ENCODE measurements at places on chromosomes 4 and X.

GRCh38 chr4:67877086-67877485 lies 6.7 kb downstream of the TMPRSS11D start:
- no peak for DNase-seq

- no peak for DNase-seq
Measured at GRCh38 chrX:19931146-19931545, 43.7 kb upstream of the SH3KBP1 start.

GRCh38 chrX:125003746-125004446 lies 315.8 kb upstream of the TEX13C start:
- DNase-seq, result no peak

DNA sequence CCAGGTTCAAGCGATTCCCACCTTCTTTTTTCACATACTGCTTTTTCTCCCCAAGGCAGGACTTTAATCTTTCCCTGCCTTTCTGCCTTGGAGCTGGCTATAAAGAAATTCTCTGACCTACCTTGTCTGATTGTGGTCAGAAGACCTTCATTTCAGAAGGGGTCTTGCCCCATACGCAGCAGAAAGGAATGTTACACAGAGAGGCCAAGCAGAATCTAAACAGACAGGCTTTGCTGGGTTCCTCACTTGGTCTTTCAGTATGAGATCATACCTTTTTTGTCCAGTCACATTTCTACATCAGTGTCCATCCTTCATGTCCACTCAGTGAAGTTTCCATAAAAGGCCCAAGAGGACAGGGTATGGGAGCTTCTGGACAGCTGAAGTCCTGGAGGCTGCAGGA lies 108.3 kb upstream of the RBPJ start:
- no peak for DNase-seq

DNA sequence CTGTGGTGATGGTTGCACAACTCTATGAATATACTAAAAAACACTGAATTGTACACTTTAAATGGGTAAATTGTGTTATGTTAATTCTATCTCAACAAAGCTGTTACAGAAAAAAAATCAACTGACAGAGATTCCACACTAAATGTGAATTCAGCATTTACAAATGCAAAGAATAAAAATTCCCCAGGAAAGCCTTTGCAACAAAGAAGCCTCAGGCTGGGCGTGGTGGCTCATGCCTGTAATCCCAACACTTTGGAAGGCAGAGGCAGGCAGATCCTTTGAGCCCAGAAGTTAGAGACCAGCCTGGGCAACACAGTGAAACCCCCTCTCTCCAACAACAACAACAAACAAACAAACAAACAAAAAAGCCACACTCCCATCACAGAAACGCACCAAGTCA lies 8.9 kb downstream of the BCLAF3 start:
- no peak for DNase-seq

DNA sequence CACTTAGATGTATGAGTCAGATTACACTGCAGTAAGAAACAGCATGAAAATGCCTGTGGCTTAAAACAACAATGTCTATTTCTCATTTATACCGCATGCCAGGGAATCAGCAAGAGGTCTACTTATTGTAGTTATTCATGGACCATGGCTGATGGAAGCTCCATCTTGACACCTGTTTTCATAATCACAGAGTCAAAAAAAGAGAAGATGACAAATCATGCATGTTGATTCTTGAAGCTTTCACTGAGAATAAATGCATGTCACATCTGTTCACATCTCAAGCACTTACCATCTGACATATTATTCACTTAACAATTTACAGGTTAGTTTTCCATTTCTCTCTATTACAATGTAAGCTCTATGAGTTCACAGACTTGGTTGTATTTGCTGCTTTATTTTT lies 194.2 kb upstream of the SLITRK2 start:
- DNase-seq, result no peak

DNA sequence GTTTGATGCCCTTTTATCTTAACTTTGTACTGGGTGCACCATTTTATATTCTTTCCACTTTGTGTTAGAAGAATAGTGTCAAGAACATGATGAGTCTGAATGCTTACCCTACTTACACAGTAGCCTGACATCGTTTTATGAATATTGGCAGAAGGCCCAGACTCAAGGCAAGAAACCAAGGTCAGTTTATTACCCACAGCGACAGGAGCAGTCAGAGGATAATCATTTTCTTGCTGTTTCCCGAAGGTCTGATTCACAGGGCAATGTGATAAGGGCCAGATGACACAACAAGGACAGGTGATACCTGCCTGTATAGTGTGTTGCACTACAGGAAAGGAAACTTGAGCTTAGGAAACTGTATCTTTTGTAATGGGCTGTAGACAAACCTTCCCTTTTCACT lies 417.4 kb downstream of the SPOCK3 start:
- DNase-seq, result no peak

GRCh38 chr4:90444904-90445303 lies 317.7 kb downstream of the CCSER1 start:
- DNase-seq, result no peak

GRCh38 chr4:131644619-131645018 lies 1504.5 kb upstream of the PCDH10 start:
- DNase-seq, result no peak

GRCh38 chr4:156672492-156673305 lies 298.9 kb downstream of the PDGFC start:
- no peak for DNase-seq

- no peak for DNase-seq
Measured at GRCh38 chr4:152540293-152540674, 4.4 kb upstream of the FBXW7 start.

DNA sequence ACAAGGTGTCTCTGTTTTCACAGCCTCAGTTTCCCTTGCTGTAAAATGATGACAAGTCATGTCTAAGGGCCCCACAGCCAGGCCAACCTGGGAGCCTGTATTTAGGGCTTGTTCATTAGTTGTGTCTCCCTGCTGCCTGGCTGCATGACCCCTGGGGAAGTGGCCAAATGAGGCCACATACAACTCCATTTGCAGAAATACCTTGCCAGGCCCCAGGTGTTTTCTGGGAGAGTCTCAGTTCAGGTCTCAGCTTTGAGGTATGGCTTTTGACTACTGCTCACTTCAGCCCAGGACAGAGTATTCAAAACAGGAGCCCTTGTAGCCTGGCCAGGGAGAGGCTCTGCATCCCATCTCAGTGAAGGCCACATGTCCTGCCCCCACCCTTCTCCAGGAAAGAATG lies 202.5 kb upstream of the MAMLD1 start:
- no peak for DNase-seq

DNA sequence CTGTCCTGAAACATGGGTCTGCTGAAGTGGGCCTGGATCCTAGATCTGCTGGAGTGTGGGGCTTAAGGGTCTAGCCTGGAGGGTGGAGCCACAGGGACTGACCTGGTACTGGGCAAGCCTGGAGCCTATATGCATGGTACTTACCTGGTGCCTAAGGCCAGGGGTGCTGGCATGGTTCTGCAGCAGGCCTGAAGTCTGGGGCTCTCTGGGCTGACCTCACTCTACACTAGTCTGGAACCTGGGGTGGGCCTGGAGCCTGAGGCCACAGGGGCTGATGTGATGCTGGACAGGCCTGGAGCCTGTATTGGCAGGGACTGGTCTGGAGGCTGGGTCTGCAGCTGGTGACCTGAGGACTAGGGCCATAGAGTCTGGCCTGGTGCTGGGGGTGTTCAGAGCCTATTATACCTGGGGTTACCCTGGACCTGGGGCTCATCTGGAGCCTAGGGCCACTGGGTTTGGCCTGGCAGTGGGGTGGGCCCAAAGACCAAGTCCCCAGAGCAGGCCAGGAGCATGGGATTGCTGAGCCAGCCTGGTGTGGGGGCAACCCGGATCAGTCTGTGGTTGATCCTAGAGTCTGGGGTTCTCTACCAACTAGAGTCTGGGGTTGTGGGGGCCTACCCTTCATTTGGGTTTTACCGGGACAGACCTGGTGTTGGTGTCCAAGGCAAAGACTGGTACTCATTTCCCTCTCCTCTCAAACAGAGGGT lies 179.6 kb downstream of the SLC4A4 start:
- DNase-seq, result no peak

DNA sequence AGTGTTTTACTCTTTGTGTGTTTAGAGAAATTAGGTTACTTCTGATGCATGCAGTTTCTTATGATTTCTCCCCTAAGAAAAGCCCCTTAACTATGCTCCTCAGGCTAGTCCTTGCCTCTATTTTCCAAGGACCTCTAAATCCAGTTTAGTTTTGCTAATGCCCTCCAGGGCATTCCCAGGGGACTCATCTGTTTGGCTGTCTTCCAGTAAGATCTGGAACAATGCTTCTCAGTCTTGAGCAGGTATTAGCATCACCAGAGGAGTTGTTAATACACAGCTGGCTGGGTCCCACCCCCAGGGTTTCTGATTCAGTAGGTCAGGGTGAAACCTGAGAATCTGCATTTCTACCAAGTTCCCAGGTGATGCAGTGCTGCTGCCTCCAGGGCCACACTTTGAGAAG lies 56.9 kb downstream of the OTC start:
- DNase-seq, result no peak

GRCh38 chr4:126939401-126939800 lies 693.4 kb upstream of the INTU start:
- DNase-seq, result no peak

GRCh38 chrX:131975851-131976250 lies 47.3 kb upstream of the STK26 start:
- DNase-seq, result no peak

GRCh38 chr4:28621591-28621990 lies 1761.0 kb downstream of the STIM2 start:
- no peak for DNase-seq

GRCh38 chrX:24395775-24396174 lies 35.3 kb downstream of the SUPT20HL1 start:
- DNase-seq, result peak; percentile 12

DNA sequence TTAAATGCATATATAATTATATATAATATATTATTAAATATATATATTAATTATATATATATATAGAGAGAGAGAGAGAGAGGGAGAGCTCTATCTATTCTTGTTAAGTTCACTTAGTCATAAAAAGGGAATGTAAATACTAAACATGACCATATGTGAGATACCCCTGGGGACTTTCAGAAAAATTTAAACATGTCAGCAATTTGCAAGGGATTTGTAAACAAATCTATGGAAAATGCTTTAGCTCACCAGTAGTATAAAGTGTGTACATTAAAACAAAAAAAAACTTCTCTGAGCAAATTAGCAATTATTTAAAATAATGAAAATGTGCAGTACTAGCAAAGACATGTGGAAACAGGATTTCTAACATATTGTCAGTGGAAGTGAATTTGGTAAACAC lies 1755.5 kb downstream of the PCDH19 start:
- DNase-seq, result no peak

- DNase-seq, result no peak
Measured at GRCh38 chrX:45347877-45348276, 147.2 kb upstream of the DIPK2B start.

- DNase-seq, result no peak
Measured at GRCh38 chr4:113674251-113674650, 87.3 kb downstream of the CAMK2D start.

GRCh38 chr4:173038192-173038896 lies 130.3 kb upstream of the GALNT7 start:
- no peak for DNase-seq

DNA sequence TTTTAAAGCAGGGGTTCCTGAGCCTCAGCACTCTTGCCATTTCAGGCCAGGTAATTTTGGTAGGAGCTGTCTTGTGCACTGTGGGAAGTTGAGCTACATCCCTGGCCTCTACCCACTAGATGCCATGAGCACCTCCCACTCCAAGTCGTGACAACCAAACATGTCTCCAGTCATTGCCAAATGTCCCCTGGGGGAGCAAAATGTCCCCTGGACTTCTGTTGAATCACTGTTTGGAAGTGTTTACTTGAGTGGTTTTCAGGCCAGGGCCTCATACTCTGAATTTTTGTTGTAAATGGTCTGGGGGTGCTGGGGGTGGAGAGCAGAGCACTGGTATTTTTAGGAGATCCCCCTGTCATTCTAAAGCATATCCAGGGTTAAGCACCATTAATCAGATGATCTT lies 3.2 kb downstream of the PDK3 start:
- DNase-seq, result no peak

GRCh38 chr4:92305148-92305877 lies 1.5 kb downstream of the GRID2 start:
- no peak for DNase-seq

DNA sequence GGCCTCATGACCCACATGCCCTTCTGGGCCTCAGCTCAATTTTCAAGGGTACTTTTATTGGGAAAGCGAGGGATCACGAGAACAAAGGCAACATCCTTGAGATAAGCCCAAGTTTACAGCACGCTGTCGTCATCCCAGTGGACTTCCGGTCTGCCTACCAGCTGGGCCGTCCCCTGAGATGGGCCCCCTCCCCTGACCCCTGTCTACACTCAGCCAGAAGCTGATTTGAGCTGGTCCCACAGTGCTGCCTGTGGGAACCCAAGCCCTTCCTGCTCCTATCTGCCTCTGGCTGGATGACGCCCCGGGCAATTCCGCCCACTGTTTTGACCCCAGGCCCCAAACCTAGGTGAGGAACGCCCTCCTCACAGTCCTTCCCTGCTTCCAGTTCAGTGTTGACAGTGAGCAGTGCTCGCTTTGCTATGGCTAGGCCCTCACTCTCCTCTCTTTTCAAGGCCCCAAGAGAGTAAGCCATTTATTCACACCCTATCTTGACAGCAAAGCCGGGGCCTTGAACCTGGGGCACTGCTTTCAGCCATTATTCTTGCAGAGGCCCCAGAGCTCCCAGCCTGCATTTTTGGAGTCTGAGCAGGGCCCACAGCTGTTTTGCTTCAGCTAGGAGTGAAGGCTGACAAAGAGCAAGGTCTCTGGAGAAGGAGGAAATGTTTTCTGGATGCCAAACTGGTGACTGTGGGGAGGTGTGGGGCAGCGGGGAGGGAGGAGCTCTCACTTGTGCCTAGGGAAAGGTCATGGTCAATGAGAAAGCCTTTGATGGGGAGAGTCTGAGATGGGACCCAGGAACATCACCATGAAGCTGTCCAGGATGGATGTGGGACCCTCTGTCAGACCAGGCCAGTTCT lies 164.6 kb upstream of the BCOR start:
- DNase-seq, result no peak

- DNase-seq, result no peak
Measured at GRCh38 chr4:19239565-19239964, 1012.1 kb upstream of the SLIT2 start.

GRCh38 chr4:38223782-38224236 lies 263.6 kb downstream of the PTTG2 start:
- no peak for DNase-seq

DNA sequence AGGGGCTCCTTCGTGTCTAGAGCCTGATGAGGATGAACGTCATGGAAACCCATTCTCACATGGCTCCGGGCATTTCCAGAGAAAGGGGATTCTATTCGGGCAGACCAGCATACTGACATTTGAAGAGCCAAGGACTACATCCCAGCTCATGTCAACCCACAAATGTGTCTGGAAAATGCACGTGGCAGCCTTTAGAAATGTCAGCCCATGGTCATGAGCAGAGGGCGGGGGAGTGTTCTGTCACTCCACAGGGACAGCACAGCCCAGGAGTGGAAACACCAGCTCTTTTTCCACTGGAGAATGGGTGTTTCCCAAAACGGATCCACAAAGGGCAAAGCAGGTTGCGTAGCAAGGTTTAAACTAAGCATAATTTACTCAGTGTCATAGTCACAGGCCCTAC lies 207.0 kb downstream of the BCOR start:
- DNase-seq, result no peak

- DNase-seq, result no peak
Measured at GRCh38 chrX:130176354-130176776, 4.6 kb downstream of the RAB33A start.

Measured in activated gamma-delta T cell treated with anti-CD3 and anti-CD28 coated beads, Interleukin-2, amount 50 U/mL, for 16 hours (primary cell).